ENCODE measurements at places on chromosomes 2 and 18.

GRCh38 chr2:33118651-33119050, 171.9 kb downstream of the LTBP1 start:
- DNase-seq: no peak

DNA sequence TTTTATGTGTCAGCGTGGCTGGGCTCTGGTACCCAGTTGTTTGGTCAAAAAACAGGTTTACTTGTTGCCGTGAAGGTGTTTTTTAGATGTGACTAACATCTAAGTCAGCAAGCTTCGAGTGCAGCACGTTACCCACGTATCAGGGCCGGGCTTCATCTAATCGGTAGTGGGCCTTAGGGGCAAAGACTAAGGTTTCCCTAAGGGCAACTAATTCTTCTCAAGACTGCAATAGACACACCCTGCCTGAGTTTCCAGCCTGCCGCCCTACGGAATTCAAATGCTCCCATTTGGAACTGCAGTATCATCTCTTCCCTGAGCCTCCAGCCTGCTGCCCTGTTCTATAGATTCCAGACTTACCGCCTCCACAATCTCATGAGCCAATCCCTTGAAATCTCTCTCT, 27.7 kb downstream of the FHL2 start:
- no peak for DNase-seq

DNA sequence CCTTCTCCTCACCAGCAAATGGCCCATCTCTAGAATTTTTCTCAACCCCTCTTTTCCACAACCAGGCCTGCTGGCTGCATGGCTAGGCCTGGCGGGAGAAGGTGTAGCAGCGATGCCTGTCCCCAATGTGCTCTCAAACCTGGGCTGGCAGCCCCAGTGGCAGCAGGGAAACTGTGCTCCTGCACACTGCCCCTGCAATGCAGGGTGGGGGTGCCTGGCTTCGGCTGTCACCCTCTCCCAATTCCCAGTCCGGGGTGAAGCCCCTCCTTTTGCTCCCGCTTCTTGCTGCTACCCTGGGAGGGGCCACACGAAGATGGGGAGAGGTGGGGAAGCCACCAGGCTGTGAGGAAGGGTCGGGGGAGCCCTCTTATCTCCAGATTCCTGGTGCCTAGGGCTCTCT, 36.1 kb upstream of the OTOF start:
- no peak for DNase-seq

DNA sequence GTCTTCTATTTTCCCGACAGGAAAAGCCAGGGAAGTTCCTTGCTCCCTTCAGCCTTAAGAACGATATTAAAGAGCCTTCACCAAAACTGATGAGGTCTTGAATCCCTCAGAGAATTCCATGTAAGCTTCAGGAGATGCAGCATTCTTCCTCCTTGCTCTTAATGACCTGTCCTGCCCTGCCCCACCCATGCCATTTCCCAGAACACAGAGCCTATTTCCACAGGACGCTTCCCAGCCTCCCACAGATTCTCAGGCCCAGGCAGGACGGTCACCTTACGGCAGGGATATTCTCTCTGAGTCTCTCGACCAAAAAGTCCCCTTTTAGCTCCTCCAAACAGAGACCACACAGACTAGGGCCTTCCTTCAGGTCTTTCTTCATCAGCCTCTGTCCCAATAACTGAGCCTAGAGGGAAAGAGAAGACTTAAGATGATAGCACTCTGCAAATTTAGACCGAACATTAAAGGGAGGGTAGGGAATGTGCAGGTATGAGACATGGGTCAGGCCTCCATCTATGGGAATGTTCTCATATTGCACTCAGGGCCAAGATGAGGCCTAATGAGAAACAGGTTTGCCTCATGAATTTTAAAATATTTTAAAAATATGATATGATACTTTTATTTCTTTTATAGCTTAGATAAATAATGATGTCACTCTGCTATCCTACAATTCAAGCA, 62.1 kb downstream of the COBLL1 start:
- no peak for DNase-seq

- peak; percentile 59 for DNase-seq
Measured at GRCh38 chr2:109510136-109511028, 103.4 kb downstream of the SEPTIN10 start.

DNA sequence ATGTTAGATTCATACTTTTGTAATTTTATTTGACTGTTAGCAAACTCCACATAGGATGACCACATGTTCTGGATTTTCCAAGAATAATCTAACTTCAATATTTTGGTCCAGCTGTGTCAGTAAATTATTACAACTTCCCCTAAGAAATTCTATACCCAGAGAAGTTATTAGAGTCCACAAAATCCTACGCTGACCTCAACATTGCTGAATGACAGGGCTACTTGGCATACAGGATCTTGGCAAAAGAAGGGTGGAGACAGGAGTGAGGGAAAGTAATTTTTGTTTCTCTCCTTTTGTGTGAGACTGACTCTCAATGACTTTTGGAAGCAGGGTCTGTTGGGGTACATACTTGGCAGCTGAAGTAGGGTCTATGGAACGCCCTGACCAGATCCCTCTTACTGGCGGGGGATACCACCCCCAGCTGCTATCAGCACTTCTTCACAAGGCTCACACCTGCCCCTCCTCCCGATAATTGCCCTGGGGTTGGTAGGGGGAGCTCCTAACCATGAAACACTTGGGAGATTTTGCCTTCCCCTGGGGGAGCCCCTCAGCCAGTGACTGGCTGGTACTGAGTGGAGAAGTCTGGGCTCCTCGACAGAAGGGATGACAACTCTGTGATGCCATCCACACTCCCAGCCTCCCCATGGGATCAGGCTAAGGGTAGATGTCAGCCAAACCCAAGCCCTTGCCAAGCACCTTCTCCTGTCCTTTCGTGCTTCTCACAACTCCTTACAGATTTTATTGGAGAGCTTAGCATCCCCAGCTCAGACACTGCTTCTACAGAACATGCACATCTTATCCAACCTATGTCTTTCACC, 110.6 kb upstream of the FHL2 start:
- no peak for DNase-seq

DNA sequence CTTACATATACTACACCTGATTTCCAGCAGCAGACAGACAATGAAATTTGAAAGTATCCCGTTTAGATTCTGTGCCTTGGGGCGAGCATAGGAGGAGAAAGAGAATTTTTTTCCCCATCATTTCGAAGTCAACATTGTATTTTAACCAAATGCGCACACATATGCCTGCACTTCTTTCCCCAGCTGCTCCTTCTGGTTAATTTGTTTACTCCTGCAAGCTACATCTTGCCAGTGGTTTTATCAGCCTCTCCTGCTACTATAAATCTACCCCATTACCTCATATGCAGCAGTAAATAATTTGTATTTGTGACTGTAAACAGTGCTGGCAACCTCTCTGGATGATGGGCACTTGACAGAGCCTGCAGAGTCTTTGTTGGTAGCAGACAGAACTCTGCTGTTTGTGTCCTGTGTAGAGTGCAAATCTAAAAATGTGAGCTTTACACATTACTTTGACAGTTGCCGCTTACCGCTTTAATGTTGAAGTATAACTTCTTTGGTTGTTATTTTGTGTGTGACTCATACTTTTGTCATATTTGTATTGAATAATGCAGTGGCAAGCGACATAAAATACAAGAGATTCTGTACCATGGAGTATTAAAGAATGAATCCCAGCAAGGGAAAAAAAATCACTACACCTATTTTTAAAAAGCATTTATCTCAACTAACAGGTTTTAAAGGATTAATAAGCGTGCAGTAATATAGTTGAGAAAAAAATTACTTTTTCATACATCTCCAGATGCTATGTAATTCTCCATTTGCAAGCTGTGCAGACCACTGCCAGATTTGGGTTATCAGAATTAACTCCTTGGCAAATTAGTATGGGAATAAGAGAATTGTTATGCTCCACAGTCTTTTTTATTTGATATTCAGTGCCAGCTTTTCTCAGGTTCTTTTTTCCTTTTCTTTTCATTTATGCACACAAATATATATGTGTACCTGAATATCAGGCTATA, 536.8 kb downstream of the XIRP2 start:
- no peak for DNase-seq

GRCh38 chr2:42298996-42299754, 61.8 kb downstream of the COX7A2L start:
- DNase-seq: no peak

GRCh38 chr2:86372133-86372532, 34.7 kb upstream of the REEP1 start:
- no peak for DNase-seq

DNA sequence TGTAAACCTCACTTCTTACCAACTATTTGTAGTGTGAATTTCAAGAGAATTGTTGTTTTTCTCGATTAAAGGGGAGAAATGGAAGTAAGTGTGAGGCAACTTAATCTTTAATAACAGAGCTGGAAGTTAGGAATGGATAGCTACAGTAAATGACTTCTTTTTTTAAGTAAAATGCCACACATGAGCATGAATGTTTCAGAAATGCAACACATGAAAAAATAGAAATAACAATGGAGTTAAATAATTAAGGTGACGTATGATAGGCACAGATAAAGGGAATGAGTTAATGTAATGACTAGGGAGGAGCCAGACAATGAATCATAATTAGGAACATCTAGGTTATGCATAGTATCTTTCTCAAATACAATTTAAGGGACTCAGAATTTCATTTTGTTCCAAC, 3.4 kb downstream of the REL start:
- DNase-seq: no peak

- no peak for DNase-seq
Measured at GRCh38 chr18:44998360-44998759, 317.7 kb downstream of the SETBP1 start.

DNA sequence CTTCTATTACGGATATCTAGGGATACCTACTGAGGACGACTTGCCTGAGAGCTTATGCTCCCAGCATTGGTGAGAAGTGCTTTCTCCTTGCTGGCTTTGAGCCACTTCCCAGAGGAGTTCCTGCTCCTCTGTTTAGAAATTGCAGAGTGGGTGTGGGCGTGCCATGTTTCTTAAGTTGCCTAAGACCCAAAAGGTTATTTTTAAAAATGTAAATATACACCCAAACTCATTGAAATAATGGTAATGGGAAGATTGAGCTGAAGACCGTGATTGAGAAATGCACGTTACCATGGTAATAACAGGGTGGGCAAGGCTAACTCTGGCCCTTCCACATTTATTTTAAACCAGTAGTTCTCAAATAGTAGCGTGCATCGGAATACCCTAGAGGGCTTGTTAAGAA, 17.2 kb upstream of the TMEM200C start:
- DNase-seq: no peak

DNA sequence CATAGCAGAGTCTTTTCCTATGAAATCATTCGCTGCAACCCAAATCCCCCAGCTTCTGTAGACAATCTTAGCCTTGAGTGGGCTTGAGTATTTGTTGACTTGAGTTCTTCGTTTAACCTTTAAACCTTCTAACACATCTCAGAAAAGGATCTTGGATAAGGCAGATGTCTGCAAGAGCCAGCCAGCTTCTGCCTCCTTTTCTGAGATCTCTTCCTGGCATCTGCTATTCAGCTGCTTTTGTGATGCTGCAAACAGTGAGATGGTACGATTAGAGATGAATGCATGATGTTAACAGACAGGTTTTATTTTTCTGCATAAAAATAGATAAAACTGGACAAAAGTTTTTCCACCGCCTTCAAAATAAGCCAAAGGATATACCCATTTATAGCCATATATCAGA, 37.5 kb downstream of the NRP2 start:
- no peak for DNase-seq

GRCh38 chr2:14960686-14961324, 328.3 kb downstream of the LRATD1 start:
- no peak for DNase-seq

GRCh38 chr2:213271947-213272346, 12.3 kb upstream of the SPAG16 start:
- no peak for DNase-seq

DNA sequence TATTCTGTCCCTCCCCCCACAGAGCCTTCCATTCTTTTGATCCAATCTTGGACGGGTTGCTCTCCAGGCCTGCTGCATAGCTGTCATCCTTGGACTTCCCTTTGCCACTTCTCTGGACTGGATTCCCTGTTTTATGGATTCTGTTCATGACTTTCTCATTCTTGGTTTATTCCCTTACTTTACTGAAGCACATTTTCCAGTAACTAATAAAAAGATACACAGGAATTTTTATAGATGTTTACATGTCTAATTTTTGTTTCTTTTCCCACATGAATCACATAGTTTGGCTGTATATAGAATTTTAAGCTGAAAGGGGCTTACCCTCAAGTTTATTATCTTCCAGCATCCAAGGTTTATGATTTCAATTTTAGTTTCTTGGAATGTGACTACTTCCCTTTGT, 37.9 kb downstream of the GDF7 start:
- DNase-seq: no peak

DNA sequence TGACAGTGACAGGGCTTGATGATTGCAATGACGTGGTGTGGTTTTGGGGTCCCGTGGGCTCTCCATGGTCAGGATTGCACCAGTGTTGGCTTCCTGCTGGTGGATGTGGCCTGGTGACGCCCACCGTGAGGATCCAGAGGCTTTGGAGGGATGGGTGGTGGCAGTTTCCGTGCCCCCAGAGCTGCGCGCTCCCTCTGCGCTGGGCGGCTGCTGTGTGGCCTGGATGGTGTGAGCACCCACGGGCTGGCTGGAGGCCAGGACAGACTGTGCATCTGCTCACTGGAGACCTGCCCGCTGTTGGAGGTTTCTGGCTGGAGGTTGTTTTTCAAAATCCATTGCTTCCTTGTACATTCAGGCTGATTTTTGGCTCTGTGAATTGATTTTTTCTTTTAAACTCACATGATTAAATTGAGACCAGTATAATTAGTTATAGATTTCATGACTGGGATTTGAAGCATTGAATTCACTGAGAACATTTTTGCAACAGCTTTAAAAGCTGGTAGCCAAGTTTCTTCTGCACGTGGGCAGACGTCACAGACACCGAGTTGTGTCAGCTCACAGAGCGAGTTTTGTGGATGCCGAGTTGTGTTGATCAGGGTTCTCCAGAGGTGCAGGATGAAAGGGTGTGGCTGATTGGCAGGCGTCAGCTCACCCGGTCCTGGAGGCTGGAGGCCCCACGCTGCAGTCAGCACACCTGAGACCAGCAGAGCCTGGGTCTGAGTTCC, 72.7 kb downstream of the KCNG2 start:
- DNase-seq: no peak
